ENCODE measurements at places on chromosomes 16 and 17.

DNA sequence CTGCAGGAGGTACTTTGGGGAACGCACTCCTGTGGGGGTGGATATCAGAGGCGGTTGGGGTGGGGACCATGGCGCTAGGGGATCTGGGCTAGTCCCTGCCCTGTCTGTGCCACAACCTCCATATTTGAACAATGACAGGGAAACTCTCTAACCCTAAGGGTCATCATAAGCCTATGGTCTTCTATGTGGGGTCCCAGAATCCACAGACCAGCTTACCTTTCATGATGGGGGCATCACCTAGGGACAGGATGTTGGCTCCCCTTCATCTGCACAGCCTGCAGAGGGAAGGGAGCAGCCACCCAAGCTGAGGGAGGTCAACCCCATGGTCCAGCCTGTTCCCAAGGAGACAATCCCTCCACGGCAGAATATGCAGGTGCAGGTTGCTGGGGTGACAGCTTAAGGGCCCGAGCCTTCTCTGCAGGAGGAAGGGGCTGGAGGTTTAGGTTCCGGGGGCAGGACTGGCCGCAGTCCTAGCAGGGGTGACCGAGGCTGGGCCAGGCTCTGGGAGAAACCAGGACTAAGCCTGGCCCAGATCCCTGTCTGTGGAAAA is 1.7 kb downstream of the ORAI3 start:
- no peak for DNase-seq

GRCh38 chr17:5234645-5235576 is at the start of gene SCIMP:
TSS of gene SCIMP (minus strand) at chr17:5234860. CDS start at chr17:5234755, 105 bp downstream.
- no peak for DNase-seq

GRCh38 chr17:8018436-8018835 is 16.0 kb downstream of the GUCY2D start:
- DNase-seq = no peak

DNA sequence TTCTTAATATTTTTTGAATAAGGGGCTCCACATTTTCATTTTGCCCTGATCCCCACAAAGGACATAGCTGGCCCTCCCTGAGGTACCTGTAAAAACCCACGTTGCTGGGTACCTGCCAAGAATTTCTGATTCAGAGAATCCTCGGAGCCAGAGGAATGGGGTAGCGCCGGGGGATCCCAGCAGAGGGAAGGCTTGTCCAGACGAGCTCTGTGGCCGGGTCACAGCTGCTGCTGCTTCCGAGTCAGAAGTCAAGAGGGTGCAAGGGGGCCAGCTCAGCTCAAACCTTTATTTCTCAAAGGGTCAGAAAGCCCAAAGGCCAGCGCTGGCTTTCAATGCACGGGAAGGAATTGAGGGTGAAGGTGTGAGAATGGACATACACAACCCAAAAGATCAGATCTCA is 68.9 kb upstream of the SDK2 start:
- DNase-seq = no peak

GRCh38 chr17:39002991-39003715 is 36.0 kb upstream of the FBXO47 start:
- no peak for DNase-seq

DNA sequence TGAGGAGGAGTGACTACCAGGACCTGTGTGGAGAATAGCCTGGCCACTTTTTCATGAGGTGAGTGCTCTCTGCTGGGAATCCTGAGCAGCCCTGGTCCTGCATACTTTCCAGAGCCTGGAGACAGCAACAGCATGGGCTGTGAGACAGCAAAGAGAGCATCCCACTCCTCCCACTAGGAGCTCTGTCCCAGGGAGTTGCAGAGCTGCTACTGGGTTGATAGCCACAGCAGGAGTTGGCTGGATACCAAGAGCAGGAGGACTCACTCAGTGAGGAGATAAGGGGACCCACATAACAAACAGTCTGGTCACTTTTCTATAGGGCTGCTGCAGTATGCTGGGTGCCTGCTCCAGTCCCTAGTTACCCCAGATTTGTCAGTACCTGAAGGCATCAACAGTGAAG is 439.3 kb upstream of the CDH8 start:
- no peak for DNase-seq

- peak; percentile 42 for DNase-seq
Observed at GRCh38 chr16:87391324-87391949, 699 bp upstream of the MAP1LC3B start.

GRCh38 chr16:70437017-70437581 is 1.8 kb downstream of the ST3GAL2 start:
- no peak for DNase-seq

- DNase-seq = no peak
Observed at GRCh38 chr16:71185347-71185746, 45.2 kb downstream of the HYDIN start.

DNA sequence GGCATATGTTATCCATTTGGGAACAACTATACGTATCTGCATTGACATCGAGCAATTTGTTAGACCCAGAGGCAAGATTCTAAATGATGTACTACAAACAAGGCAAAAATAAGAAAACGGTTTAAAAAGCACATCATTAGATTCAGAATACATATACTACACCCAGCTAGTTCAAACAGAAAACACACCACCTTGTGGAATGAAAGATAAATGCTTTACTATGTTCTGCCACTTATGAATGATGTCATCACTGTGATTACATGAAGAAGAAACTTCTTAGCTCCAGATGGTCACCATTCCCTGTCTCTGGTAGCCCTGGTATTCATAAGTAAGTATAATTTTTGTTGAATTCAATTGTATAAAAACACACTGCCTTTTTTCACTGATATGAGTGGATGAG is 7.8 kb downstream of the NACA2 start:
- DNase-seq = peak; percentile 77

DNA sequence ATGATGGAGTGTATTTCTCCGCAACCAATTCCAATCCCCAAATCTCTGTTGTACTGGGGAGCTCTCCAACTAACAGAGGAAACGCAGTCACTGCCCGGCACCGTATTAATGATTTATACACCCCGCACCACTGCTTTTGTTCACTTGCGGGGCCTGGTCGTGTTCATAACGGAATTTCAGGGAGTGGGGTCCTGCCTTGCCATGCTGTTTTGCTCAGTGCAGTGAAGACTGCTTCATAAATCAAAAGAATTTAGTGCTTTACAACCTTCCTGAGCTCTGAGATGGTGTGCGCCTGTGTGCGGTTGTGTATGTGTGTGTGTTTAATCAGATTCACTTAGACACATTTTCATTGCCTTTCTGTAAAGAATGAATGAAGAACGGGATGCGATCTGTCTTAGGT is 18.5 kb upstream of the RBFOX1 start:
- no peak for DNase-seq

DNA sequence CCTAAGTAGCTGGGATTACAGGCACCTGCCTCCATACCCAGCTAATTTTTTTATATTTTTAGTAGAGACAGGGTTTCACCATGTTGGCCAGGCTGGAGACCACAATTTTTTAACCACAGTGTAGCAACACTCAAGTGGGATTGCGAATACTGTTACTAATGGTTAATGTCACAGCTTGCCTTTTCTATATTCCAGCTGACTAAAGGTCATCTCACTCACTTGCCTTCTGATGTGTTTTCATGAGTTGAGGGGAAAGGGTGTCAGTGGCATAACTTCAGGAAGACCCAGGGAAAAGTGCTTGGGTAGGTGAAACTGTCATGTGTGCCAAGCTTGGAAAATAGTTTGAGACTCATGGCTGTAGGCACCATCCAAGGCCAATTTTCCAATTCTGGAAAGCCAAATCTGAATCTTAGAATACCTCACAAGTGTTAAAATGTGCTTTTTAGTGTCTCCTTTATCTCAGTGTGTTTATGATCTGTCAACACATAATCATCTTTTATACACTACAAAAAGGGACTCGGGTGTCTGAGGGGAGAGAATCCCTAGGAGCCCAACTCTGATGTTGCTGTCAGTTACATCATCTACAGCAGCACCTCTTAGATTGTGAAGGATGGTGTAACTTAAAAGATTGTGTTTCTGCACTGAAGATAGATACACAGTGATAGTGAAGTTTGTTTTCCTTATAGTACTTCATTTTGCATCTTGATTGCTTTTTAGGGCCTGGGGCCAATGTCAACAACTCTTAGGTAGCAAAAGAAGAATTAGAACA is 27.1 kb downstream of the OGFOD1 start:
- DNase-seq = peak; percentile 70

- no peak for DNase-seq
Observed at GRCh38 chr16:64475627-64476351, 646.1 kb downstream of the CDH11 start.

- no peak for DNase-seq
Observed at GRCh38 chr16:3175157-3176093, 12.6 kb upstream of the OR1F1 start.

GRCh38 chr17:73211745-73212144 is 18.9 kb downstream of the COG1 start:
- no peak for DNase-seq

DNA sequence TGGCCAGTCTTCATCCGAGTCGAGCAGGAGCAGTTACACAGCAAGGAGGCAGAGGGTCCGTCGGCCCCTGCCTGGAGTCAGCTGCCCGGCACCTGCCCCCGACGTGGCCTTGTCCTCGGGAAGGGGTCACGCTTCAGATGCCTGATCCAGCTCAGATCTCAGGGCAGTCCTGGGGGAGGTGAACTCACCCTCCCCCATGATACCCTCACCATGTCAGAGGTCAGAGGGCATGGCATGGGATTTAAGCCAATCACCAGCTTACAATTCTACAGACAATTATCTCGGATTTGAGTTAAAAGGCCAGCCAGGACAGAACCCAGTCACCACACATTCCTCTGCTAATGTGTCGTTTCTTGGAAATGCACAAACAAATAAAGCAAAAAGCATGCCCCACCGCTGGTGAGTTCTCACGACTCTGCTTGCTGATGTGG is 211.3 kb downstream of the FOXL1 start:
- no peak for DNase-seq

DNA sequence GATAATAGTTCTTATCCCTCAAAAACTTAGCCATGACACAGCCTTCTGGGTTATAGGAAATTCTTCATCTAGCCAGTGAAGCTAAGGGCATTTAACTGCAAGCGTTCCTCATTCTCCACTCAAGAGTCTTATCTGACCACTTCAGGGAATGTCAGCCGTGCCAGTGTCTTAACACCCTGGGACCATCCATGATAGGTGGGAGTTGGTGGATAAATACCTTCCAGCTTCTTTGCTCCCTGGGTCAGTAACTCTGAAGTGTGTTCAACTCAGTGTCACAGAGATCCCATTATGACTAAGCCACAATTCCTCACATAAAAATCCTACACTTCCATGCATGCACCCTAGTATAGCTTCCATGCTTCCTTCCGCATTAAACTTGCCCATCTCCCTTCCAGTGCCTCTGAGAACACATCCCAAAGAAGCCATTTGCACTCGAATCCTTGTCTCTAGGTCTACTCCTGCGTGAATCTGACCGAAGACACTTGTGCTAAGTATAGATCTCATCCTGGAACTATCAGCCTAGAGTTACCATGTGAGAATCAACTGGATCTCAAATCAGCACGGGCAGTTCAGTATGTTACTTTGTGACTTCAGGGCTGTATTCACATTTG is 264.3 kb upstream of the MAF start:
- DNase-seq = no peak

GRCh38 chr16:88960516-88960915 is 16.5 kb downstream of the CBFA2T3 start:
- DNase-seq = no peak

GRCh38 chr16:57192146-57192545 is 6.0 kb downstream of the RSPRY1 start:
- DNase-seq = no peak

DNA sequence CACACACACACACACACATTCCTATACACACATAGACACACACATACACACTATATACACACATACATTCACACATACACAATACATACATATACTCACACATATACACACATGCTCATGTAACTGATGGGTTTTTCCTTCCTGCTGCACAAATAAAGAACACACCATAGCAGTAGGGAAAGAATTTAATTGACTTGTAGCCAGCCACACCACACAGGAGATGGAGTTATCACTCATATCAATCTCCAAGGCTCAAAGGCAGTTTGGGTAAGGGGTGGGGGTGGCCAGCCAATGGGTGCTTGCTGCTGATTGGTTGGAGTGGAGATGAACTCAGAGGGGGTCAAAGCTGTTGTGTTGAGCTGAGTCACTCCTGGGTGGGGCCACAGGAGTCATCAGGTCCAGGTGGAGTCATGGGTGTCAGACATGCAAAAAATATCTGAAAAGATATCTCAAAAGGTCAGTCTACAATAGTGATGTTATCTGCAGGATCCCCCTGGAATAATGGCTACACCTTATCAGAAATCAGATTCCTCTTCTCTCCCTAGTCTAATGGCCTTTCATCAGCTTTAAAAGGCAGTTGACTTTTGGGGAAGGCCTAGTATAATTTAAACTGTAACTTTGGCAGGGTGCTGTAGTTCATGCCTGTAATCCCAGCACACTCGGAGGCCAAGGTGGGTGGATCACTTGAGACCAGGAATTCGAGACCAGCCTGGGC is 46.1 kb downstream of the WSB1 start:
- no peak for DNase-seq

GRCh38 chr17:77957235-77957856 is 1.2 kb upstream of the TNRC6C start:
- no peak for DNase-seq

DNA sequence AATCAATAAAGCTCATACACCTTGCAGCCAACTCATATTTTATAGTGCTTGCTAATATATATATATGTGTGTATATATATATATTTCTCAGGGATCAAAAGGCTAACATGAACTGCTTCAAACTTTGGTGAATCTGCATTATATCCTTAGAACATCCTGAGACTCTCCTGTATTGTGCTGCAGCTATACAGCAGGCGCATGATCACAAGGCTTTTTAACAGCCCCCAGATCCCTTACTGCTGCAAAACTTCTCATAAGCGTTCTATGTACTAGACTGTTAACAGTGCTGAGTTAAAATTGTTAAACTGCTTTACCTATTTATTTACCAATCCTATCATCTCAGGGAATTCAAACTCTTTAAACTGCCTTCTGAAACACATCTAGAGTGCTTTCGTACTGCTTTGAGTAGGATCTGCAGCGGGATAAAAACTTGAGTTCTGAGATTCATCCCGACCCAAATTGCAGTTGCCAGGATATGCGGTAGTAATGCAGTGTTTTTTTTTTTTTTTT is 1.3 kb downstream of the GPATCH8 start:
- no peak for DNase-seq

GRCh38 chr16:26158142-26158759 is 466.5 kb downstream of the HS3ST4 start:
- DNase-seq = no peak

- DNase-seq = no peak
Observed at GRCh38 chr17:44940768-44941167, 6.8 kb downstream of the KIF18B start.

DNA sequence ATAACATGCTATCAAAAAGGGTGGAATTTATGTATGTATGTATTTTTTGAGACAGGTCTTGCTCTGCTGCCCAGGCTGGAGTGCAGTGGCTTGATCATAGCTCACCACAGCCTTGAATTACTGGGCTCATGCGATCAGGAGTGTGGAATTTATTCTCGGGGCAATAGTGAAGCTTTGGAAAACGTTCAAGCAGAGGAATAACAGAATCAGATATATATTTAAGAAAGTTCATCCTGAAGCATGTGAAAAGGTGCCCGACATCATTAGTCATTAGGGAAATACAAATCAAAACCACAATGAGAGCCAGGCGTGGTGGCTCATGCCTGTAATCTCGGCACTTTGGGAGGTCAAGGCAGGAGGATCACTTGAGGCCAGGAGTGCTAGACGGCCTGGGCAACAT is 7.7 kb upstream of the ITGAE start:
- DNase-seq = no peak
